ENCODE measurements at places on chromosomes 6 and 20.

GRCh38 chr20:31806564-31807355 is 12.4 kb upstream of the MYLK2 start:
- no peak for DNase-seq

DNA sequence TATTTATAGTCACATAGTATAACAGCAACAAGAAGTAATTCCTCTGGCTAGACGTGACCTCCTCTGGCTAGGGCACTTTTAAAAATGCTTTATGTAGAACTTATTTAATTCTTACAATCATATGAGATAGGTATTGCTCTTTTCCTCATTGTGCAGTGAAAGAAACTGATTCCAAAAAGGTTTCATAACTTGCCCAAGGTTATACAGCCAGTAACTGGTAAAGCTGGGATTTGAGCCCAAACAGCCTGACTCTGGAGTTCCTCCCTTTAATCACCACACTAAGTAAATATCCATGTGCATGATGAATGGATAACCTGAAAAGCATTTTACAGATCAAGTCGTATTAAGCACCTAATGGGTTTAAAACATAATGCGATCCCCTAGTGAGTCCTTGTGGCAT is 214.6 kb downstream of the PRL start:
- no peak for DNase-seq

DNA sequence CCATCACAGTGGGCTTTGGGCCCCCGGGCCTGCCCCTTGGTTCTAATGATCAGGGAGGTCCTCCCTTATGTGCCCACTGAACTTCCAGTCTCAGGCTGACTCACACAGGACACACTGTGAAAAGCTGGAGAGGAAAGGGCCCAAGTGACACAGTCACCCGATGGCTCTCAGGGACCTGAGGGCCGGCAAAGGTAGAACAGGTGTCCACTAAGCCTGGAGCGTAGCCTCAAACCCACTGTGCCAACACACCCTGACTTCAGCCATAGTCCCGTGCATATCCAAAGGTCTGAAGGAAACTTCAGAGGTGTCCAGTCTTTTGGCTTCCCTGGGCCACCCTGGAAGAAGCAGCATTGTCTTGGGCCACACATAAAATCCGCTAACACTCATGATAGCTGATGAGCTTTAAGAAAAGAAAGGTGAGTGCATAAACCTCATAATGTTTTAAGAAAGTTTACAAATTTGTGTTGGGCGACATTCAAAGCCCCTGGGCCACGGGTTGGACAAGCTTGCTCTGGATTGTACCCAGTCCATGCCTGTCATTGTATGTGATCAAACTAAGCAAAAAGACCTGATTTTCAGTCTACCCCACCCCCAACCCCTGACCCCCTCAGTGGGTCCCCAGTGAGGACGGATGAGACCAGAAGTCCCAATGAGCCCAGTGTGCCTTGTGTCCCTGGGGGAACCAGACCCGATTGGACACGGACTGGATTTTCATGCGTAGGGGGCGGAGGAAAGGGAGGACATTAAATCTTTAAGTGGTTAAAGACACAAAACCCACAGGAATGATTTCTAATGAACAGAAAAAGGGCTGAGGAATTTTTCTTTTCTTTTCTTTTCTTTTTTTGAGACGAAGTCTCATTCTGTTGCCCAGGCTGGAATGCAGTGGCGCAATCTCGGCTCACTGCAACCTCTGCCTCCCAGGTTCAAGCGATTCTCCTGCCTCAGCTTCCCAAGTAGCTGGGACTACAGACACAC is 6.1 kb downstream of the RAMACL start:
- DNase-seq = no peak

DNA sequence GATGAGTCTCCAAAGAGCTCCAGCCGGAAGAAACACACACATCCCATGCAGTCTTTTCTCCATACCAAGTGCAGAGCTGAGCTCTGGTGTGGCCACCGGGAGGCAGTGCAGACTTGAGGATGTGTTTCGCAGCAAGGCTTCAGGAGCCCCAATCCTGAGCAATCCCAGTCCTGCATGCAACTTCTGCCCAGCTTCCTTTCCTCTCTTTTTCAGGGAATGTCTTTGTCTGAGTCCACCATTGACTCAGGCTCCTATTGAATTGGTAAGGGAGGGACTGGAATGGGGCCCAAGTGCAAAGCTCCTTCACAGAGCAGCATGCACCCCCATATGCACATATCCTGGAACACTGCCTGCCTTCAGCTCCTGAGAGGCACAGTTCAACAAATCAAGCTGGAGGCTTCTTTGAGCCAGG is 50.5 kb upstream of the ASIP start:
- no peak for DNase-seq

DNA sequence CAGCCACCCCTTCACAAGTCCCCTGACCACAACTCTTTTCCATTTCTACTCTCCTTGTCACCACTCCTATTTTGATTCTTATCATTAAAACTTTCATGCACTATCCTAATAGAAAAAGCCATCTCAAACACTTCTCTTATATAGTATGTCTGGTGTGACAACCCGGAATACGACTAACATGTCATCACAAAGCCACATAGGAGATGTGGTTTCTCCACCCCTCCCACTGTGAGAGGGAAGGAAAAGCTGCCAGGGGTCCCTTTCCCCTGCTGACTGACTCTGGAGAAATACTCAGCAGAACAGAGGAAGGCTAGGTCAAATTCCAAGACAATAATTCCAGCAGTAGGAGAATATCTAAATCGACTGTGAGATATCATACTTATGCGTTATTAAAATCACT is 193.0 kb upstream of the KCNK16 start:
- no peak for DNase-seq

GRCh38 chr20:17629678-17630089 is 52.4 kb downstream of the RRBP1 start:
- DNase-seq = no peak

GRCh38 chr6:42726485-42727086 is 4.2 kb upstream of the PRPH2 start:
- peak; percentile 57 for DNase-seq

DNA sequence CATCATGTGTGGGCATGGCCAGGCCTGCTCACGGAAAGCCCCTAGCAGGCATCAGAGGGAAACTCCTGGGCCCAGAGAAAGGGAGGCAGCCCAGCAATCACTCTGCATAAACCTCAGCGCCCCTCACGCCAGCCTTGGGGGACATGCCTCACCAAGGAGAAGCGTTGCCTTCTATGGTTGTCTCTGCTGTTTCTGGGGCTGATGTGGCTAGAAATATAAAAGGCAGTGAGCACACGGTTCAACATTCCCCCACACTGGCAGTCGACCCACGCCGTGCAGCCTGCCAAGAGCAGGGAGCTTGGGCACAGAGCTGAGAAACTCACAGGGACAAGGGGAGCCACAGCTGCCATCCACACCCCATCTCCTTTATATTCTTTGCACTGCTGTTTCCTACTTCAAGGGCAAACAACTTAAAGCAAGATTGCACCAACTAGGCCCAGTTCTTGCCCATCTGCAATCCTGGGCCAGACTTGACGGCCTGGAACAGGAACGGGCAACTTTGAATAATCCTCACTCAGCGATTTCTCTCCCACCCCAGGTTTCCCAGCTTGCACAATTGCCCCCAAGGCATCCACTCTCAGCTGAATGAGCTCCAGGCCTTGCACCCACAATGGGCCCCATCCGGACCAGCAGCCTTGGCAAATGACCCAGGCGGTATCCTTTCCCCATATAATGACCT is 35.5 kb upstream of the FOXC1 start:
- DNase-seq = no peak

DNA sequence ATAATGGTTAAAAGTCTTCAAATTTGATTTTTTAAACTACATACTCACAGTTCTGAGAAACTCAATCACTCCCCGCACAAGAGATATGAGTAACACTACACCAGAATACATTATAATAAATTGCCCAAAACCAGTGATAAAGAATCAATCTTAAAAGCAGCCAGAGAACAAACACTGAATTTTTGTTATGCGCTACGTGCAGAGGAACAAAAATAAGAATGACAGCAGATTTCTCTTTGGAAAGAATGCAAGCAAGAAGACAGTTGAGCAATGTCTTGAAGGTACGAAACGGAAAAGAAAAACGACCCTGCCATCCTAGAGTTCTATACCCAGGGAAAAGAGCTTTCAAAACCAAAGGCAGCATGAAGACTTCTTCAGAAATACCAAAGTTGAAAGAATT is 216.7 kb downstream of the TTLL2 start:
- no peak for DNase-seq

DNA sequence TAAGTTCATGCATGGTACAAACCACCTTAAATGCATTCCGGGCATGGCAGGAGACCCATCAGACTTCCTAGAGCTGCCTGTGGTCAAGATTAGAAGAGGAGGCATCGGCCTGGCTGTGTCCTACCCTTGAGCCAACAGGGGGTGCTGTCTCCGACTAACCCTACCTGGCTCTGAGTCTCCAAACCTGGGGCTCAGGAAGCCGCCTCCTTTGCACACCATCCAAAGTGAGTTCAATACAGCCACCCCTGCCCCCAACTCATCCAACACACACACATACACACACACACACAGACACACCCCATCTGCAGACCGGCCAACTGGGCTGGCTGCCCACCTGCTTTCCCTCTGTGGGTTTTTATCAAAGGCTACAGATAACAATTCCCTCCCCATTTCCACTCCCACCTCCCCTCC is 77.0 kb downstream of the JPH2 start:
- no peak for DNase-seq

GRCh38 chr6:41717392-41717736 is 18.0 kb downstream of the TFEB start:
- no peak for DNase-seq

DNA sequence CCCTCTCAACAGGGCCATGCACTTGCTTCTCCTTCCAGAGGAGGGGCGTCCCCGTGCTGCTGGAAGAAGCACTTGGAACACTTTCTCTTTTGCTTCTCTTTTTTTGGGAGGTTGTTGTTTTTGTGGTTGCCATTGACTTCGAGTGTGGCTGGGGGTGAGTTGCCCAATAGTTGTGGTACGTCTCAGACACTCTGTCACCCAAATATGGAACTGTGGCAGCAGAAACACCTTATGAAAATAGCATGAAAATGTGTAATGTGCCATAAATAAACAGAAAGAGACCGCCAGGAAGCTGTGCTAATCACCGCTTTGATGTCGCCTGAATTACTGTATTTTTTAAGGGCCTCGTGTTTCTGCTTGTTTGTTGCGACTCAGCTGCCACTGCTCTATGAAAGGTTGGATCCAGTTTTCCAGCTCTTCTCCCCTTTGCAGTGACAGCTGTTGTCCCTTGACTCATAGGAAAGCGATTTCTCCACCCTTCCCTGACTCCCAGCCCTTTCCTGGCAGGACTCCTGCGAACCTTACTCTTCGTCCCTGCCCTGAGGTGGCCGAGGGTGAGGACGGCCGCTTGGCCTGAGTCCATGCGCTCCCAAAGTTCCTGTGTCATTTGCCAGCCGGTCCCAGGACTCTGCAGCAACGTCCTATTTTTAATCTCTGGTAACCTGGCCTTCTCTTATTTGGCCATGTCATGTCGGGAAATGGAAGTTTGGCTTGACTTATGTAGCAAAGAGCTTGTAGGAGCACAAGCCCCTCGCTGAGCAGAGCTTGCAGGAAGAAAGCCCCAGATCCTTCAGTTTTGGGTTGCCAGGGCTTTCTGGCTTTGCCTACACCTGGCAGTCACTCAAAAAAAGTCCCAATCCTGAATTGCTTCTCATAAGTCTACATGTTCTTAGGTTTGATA is 694.6 kb downstream of the QKI start:
- no peak for DNase-seq

GRCh38 chr6:166025149-166025898 is 142.3 kb downstream of the TBXT start:
- DNase-seq = no peak

GRCh38 chr6:26653007-26653406 is 6.5 kb downstream of the ZNF322 start:
- DNase-seq = no peak
